ENCODE measurements at places on chromosomes 12 and 14. TPM values are rescaled to one million over a fixed set of nuclear protein-coding genes. Genes with fewer than 3 reads are reported as not detected.

Gene CFAP251
- 4.6 TPM for total RNA-seq

DNA sequence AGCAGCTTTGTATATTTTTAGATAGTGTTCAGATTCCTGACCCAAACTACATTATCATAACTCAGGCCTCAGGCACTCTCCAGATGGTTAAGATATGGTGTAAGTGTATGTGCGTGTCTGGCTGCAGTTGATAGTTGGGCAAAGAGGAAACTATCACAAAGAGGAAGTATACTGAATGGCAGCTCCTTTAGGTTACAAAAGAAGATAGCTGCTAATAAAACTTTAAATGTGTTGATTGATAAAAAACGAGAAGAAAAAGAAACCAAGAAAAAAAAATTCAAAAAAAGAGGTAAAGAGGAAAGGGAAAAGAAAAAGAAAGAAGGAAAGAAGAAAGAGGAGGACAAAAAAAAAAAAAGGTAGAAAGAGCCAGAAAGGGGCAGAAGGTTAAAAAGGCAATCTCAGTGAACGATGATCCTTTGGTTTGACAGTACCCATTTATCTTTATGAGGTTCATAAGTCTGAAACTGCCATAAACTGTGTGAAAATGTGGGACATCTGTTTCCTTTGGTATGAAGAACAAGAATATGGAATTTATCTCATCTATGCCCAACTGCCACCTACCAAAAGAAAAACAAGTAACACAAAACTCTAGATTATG lies 42.2 kb downstream of the TAOK3 start:
- DNase-seq, result no peak

DNA sequence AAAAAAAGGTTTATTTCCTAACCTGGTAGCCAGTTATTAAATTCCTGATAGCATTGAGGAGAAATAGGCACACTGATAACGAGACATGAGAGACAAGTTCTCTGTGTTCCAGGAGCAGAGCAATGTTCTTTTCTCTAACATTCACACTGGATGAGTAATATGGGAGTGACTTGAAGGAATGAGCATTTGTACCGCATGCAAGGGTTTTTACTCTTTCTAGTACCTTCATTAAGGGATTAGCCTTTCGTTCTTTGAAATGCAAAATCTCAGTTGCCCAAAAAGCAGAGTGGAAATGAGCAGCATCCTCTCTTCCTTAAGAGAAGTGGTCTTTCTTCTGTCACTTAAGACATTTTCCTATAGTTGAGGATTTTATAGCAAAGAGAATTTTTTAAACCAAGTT lies 54.7 kb downstream of the FGD4 start:
- no peak for DNase-seq

Gene ASB2
- 0.75 TPM for total RNA-seq

Gene MYH6
- not detected for total RNA-seq

Gene TSPAN11
- total RNA-seq, result 1.4 TPM

Measured in omental fat pad (tissue), 4 donors.